Stimulated activated CD8-positive, alpha-beta memory T cell treated with anti-CD3 and anti-CD28 coated beads, Interleukin-15, amount 100 ng/mL, for 24 hours (primary cell): ENCODE measurements at places on chromosomes 16 and 17.
A peak's percentile ranks its signal among the peaks of the same experiment; 100 is the strongest.

DNA sequence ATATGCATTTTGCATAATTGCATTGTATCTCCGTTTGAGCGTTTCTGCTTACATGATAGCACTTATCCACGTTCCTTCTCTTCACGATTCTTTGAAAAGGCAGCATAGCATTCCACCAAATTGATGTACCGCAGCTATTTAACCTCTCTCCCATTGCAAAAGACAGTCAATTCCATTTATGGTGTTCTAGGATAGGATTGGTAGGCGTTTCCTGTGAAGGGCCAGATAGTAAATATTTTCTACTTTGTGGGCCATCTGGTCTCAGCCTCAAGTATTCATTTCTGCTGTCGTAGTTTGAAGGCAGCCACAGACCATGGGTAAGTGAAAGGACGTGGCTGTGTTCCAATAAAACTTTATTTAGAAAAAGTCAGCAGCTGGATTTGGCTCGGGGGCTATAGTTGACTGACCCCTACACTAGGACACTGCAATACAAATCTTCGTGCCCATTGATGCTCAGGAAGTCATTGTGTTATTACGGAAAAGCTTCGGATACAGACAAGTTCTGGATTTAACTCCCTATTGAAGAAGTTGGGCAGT is 10.1 kb downstream of the SNX29 start:
- no peak for DNase-seq

- DNase-seq, result no peak
Measured at GRCh38 chr16:53745086-53745485, 41.1 kb downstream of the FTO start.

DNA sequence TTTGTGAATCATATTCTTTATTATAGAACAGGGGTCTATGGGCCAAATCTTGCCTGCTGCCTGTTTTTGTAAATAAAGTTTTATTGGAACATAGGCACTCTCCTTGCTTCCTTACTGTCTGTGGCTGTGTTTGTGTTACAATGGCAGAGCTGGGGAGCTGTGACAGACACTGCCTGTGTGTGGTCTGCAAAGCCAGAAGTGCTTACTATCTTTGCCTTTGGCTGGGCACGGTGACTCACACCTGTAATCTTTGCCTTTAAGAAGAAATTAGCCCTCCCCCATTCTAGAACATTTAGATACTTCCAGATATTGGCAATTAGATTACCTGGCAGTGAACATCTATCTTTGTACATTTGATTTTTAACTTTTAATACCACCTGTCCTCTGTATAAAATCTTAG is 308.3 kb downstream of the FOXL1 start:
- DNase-seq, result no peak

GRCh38 chr17:80246266-80246681 is 14.4 kb upstream of the RNF213 start:
- no peak for DNase-seq

GRCh38 chr17:10772425-10773380 is 31.2 kb downstream of the TMEM238L start:
- DNase-seq, result peak; percentile 11
